ENCODE measurements at places on chromosomes 16 and 17.
A peak's percentile ranks its signal among the peaks of the same experiment; 100 is the strongest.

DNA sequence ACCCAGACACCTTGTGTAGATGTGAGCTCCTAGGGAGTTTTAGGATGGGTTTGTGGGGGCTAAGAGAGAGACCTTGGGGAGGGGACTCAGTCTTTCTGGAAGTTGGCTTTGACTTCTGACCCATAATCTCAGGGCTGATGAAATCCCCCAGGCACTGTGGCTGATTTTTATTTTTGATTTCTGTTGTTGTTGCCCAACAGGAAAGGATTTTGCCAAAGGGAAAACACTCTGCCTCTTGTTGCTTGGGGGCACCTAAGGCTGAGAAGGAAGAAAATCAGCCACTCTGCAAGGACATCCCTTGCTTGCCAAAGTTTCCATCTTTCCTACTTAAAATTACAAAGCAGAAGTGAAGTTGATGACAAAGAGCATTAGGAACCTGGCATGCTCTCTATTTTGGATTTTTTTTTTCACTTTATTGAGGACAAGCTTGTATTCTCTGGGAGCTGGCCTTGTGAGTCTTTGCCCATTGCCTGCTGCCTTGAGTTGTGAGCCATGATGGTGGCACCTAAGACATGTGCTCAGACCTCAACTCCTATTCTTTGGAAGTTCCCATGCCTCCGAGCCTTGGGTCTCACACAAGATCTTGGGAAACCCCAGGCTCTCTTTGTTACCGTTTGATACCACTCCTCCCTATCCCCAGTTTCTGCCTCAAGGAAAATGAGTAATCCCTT, 3.2 kb upstream of the C1QTNF1 start:
- DNase-seq, result no peak

- DNase-seq, result no peak
Observed at GRCh38 chr17:72379516-72379915, 258.7 kb downstream of the SOX9 start.

GRCh38 chr17:55427587-55427882, 5.9 kb upstream of the MMD start:
- DNase-seq, result no peak

GRCh38 chr16:4347010-4347409, 4.1 kb downstream of the PAM16 start:
- DNase-seq, result no peak

GRCh38 chr17:72359811-72360210, 239.0 kb downstream of the SOX9 start:
- DNase-seq, result no peak

DNA sequence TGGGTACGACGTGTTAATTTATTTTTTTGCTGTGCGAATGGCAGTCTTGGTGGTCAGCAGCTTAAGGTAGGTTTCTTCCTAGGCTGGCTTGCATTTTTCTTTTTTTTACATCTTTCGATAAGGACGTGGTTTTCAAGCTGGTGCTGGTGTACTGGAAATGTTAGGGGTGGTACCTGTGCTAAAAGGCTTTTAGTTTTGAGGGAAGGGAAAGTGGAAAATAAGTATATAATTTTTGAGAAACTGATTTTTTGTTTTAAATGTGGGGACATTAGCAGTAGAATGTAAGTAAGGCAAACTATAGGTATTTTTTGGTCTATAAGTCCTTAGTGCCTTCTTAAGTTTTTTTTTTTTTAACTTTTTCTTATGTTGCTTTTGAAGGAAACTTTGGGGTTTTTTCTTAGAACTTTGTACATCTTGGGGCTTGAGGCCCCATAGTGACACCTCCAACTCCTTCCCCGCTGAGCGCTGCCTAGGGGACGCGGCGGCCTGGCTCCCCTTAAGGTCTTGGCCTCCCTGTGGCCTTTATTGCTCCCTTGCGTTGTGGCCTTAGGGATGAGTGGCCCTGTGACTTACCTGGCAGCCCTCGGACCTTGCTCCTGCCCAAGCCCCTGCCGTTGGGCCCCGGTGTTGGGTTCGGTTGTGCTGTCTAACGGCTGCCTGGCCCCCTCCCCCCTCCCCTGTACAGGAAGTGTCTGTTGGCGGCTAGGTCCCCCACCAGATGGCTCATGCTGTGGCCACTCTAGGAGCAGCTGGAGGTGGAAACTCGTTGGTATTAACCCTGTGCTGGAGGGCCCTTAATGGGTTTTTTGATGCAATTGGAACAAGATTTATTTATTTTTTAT, 88.0 kb upstream of the RPRML start:
- DNase-seq, result peak; percentile 88

All from hindlimb muscle (tissue), 1 donor.